Stimulated activated CD4-positive, alpha-beta T cell treated with anti-CD3 and anti-CD28 coated beads, Interleukin-4, amount 100 ng/mL, for 48 hours (primary cell): ENCODE measurements at places on chromosomes 7 and 10.

GRCh38 chr10:113735913-113736312, 15.6 kb upstream of the PLEKHS1 start:
- DNase-seq = no peak

DNA sequence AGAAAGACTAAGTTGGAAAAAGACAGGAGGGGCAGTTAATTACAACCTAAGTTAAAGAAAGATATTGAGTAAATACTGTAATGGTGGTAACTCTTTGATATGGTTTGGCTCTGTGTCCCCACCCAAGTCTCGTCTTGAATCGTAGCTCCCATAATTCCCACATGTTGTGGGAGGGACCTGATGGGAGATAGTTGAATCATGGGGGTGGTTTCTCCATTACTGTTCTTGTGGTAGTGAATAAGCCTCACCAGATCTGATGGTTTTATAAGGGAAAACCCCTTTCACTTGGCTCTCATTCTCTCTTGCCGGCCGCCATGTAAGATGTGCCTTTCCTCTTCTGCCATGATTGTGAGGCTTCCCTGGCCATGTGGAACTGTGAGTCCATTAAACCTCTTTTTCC, 143.8 kb downstream of the GRK5 start:
- no peak for DNase-seq

GRCh38 chr10:3563298-3563697, 221.7 kb downstream of the KLF6 start:
- DNase-seq = peak; percentile 54

GRCh38 chr10:22391600-22391999, 46.3 kb downstream of the SPAG6 start:
- no peak for DNase-seq

- no peak for DNase-seq
These were observed 34.6 kb downstream of the MALSU1 start for GRCh38 chr7:23333671-23334246.

- DNase-seq = no peak
These were observed 304.1 kb upstream of the ZNF32 start for GRCh38 chr10:43952760-43953159.

GRCh38 chr7:125112850-125113249, 183.2 kb upstream of the POT1 start:
- no peak for DNase-seq

GRCh38 chr10:58894929-58895328, 281.5 kb upstream of the PHYHIPL start:
- no peak for DNase-seq

GRCh38 chr10:63205421-63205820, 72.3 kb downstream of the NRBF2 start:
- no peak for DNase-seq

- no peak for DNase-seq
These were observed 33.0 kb downstream of the EN2 start for GRCh38 chr7:155490697-155491628.

GRCh38 chr10:5446390-5446926, 34.1 kb downstream of the NET1 start:
- DNase-seq = peak; percentile 63

DNA sequence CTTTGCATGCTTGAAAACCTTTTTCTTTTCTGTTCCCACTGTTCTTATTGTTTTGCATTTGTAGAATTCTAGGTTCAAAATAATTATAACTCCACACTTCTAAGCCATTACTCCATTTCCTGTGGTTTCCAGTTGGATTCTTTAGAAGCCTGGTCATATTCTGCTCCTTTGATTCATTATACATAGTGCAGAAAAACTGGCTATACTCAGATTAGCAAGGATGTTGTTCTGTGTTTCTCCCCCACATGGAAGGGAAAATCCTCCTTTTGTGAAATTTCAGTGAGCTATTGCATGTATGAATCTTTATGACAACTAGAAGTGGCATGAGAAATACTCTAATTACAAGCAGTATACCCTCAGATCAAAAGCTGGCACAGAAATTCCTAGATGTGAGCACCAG, 79.5 kb downstream of the SLC13A1 start:
- no peak for DNase-seq

DNA sequence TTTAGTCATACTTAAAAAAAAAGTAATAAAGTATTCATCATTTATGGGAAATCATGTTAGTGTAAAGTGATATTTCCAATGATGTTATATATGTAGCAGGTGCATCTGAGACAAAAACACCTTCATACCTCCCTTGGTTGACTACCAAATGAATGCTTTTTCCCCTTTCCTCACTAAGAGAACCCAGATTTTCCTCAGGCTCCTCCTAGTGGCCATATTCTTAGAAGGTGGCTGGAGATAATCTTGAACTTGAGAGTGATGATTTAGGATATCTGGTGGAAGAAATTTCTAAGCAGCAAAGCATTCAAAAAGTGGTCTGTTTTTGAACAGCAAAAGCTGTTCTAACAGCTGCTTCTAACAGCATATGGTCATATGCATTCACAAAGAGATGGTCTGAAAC, 16.8 kb upstream of the DNAH11 start:
- no peak for DNase-seq

GRCh38 chr7:40682696-40683095, 547.9 kb downstream of the SUGCT start:
- no peak for DNase-seq

GRCh38 chr7:57328457-57328856, 121.5 kb upstream of the ZNF716 start:
- no peak for DNase-seq

DNA sequence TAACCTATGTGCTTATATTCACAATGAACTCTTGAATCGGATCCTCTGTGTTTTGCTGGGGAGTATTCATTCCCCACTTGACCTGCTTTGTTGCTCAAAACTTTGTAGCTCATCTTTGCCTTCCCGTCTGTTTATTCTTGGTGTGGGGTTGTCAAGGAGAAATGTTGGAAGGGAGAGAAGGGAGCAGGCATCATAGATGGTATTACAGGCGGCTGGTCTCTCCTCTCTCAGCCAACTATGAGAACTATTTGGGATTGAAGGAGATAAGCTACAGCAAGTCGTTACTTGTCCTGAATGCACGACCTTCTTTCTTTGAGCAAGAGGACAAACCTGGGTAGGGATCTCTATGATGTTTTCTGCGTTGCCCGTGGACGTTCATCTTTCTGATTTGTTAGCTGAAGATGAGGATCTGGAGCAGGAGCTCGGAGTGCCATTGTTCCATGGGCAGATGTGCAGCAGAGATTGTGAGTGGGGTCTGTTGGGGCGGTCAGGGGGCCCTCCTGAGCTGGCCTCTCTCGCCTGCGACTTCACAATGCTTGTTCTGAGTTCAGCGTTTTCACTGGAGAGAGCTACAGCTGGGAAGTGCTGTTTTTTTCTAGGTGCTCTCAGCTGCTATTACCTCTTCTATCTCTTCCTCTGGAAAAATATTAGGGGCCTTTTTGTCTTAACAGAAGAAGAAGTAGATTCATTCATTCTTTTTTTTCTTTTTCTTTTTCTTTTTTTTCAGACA, 126.9 kb upstream of the KLF6 start:
- DNase-seq = no peak

DNA sequence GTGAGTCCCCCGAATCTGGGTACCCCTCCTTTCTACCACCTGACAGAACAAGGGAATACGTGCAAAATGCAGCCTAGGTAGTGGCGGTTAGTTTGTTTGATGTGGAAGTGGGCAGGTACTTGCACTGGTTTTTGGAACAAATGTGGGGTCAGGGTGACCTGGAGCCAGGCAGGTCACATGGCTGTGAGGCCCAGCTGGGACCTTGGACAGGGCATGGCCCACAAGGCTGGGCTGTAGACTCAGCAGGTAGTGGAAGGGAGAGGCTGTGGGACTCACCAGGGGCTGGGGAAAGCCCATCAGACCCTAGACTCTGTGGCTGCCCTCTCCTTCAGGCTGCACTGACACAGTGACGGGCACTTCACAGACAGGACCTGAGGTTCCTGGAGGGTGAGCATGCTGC, 159.9 kb upstream of the ADCY1 start:
- DNase-seq = no peak
